ENCODE measurements at places on chromosomes 7 and 10.

- DNase-seq: no peak
These were observed 649.2 kb downstream of the SORCS1 start for GRCh38 chr10:106515206-106515790.

DNA sequence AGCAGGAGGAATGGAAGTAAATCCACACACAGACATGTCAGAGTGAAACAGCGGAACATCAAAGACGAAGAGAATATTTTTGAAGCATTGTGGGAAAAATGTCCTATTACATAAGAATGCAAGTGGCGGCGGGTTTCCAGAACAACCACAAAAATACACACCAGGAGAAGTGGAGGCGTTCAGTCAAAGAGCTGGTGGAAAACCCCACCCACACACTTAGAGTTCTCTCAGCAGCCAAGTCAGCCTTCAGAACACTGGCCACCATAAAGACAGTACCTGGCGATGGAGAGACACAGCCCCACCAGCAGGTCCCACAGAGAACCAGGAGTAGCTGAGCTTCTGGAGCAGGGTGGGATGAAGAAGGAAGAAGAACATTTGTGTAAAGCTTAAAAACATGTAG is 23.7 kb downstream of the NKX6-2 start:
- no peak for DNase-seq

- no peak for DNase-seq
These were observed 124.8 kb upstream of the CHST15 start for GRCh38 chr10:124217906-124218804.

- DNase-seq: no peak
These were observed 647.0 kb downstream of the KCNMA1 start for GRCh38 chr10:76990561-76990960.

- DNase-seq: no peak
These were observed 479.8 kb upstream of the MKI67 start for GRCh38 chr10:128606055-128606454.

GRCh38 chr10:56975513-56975912 is 614.5 kb upstream of the ZWINT start:
- no peak for DNase-seq

- no peak for DNase-seq
These were observed 8.8 kb upstream of the FZD8 start for GRCh38 chr10:35650894-35651293.

DNA sequence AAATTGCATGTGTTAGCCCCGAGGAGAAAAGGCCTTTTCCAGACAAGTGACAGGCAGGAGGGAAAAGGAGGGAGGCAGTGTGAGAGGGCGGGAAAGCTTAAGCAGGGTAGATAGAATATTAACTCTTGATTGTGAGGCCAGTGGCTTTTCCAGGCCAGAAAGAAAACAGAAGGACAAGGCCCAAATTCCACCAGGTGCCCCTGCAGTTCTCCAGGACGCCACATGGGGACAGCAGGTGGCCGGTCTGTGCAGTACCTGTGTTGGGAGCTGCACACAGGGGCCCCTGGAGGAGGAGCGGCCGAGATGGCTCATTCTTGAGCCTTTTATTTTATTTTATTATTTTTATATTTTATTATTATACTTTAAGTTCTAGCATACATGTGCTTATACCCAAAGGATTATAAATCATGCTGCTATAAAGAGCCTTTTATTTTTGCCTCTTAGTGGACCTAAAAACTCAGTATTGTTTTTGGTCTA is 141.3 kb upstream of the KLF14 start:
- no peak for DNase-seq

DNA sequence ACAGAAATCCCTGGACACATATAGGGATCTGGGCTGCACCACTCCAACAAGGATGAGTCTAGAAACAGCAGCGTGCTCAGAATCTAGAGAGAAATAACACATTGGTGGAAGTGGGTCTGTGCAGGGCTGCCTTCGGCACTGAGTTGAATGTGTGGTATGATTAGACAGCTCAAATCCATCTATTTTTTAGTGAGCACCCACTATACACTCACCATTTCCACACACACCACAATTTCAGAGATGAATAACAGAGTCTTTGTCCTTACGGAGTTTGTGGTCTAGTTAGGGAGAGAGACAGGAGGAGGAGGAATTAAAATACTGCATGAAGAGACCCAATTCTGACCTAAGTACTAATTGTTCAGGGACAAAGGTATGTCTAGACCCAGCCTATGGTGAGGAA is 44.2 kb downstream of the JAZF1 start:
- no peak for DNase-seq

GRCh38 chr7:66296001-66296521 is 90.9 kb downstream of the TPST1 start:
- DNase-seq: no peak

DNA sequence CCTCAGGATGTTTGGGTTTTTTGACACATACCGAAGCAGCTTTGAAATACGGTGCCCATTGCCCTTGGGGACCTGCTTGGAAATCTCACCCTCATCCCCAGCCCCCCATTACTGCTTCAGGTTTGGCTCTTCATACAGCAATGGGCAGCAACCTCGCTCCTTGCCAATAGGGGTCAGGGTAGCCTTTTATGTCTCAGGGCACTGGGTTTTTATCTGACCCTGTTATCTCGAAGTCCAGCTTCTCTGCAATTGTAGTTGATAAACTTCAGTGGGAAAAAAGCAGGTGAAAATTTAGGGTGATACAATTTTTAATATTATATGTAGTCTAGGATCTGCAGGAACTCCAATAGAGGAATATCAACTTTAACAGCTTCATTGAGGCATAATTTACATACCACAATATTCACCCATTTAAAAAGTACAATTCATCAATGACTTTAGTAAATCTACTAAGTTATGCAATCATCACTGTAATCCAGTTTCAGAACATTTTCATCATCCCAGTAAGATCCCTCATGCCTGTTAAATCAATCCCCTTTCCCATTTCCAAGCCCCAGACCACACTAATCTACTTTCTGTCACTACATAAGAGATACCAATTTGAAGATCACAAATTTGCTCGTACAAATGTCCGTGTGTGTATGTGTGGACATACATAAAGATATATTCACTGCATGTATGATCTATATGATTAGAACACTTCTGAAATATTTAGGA is 386.2 kb downstream of the KCNMA1 start:
- DNase-seq: no peak

- DNase-seq: no peak
These were observed 259.4 kb upstream of the CELF2 start for GRCh38 chr10:10758306-10758705.

- DNase-seq: no peak
These were observed 58.0 kb upstream of the STRIP2 start for GRCh38 chr7:129376076-129376777.

DNA sequence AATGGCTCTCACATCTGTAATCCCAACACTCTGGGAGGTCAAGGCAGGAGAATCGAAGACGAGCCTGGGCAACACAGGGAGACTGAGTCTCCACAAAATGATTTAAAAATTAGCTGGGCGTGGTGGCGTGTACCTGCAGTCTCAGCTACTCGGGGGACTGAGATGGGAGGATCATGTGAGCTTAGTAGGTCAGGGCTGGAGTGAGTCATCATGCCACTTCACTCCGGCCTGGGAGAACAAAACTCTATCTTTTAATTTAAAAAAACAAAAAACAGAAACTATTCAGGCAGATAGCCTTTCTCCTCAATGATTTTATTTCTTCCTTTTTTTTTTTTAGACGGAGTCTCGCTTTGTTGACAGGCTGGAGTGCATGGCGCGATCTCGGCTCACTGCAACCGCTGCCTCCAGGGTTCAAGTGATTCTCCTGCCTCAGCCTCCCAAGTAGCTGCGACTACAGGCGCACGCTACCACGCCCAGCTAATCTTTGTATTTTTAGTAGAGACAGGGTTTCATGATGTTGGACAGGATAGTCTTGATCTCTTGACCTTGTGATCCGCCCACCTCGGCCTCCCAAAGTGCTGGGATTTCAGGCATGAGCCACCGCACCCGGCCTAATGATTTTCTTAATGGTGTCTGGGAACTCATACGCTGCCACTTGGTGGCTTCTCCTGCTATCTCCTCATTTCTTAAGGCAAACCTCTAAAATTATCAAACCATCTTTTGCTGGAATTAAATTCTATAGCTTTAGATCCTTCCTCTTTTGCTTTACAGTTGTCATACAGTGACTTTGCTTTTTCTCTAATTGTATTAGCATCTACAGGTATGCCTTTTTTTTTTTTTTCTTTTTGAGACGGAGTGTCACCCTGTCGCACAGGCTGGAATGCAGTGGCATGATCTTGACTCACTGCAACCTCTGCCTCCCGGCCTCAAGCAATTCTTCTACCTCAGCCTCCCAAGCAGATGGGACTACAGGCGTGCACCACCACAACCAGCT is 22.9 kb downstream of the SRPK2 start:
- no peak for DNase-seq

DNA sequence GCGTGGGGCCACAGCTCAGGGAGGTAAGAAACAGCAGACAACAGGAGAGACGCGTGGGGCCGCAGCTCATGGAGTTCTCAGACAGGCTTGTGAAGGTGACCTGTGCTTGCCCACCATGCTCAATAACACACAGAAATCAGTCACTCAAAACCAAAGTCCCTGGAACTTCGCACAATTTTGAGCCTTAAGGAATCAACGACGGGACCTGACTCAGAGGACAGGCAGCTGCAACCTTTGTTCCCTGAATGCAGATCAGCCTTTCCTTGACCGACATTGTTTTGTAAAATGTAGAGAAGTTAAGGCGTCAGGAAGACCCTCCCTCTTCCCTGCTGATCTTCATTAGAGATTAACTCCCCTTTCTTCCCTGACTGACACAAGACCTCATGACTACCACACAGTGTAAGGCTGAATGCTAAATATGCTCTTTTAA is 8.5 kb upstream of the KNDC1 start:
- no peak for DNase-seq

- no peak for DNase-seq
These were observed 519 bp upstream of the RPP38 start for GRCh38 chr10:15096661-15097010.

DNA sequence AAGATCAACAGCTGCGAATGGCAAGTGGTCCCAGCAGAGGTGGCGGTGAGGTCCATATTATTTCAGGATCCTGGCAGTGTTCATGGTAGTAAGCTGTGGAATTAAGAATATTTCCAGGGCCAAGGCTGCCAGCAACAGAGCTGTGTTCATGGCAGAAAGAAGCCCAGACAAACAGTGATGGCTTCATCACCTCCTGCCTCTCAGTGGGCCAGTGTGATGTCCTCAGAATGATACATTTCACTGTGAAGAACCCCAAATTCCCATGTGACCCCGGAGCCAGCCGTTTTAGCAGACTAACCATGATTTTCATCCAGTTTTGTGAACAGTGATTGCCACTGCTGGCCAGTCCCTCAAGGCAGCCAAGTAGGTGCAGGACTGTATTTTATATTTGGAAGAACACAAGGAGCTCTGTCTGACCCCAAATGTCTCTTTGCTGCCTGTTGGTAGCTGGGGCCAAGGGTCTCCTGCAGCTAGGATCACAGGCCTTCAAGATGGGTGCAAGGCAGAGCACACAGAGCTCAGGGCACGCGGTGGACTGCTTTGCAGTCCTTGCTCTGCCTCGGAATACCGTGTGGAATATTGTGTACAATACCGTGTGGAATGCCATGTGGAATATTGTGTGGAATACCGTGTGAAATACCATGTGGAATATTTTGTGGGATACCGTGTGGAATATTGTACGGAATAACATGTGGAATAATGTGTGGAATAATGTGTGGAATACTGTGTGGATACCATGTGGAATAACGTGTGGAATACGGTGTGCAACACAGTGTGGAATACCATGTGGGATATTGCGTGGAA is 132.3 kb upstream of the CHST15 start:
- no peak for DNase-seq

DNA sequence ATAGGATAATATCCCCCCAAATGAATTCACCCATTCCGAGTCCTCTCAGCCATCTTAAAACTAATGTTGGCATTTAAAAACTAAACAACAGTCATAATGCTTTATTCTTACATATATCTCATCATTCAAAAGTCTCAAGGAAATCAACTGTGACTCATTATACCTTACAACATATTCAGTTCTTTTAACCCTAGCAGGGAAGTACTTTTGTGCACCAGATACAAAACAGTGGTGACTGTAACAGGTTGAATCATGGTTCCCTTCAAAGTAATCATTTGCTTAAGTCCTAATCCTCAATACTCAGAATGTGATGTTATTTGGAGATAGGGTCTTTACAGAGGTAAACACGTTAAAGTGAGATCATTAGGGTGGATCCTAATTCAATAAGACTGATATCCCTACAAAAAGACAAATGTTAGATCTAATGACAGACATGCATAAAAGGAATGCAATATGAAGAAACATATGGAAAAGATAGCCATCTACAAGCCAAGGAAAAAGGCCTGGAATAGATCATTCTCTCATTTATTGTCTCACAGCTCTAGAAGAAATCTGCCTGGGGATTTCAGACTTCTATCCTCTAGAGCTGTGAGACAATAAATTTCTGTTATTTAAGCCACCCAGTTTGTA is 42.3 kb downstream of the RELN start:
- no peak for DNase-seq

DNA sequence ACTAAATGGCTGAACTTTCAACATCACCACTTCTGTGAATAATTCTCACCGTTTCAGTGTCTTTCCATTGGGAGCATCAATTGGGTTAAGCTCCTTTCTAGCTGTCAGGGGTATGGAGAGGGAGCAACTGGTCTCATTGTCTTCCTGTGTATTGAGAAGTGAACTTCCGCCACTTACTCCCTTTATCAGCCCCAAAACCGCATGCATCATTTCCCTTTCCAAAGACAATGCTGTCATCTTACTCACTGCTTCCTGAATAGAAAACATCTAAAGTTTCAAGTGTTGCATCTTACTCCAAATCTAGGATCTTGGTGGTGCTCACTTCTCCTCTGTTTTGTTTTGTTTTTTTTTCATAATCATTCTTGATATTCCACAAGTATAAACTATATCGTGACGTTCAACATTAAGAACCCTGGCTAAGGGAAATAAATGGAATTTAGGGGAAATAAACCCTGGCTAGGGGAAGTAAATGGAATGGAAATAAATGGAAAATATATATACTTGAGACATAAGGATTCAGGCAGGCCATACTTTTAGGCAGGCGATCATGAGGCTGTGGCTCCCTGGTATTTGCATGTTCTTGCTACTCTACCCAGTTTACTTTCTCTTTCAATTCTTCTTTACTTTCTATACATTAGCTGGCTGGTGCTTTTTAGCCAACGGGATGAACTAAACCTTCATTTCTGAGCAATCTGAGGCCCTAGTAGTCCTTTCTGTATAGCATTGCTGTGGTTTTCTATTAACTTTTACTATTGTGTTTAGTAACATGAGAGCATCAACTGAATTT is 371.9 kb downstream of the BMPER start:
- DNase-seq: no peak

- no peak for DNase-seq
These were observed 947.6 kb upstream of the POT1 start for GRCh38 chr7:125877246-125877645.

- no peak for DNase-seq
These were observed 62.6 kb downstream of the CACNB2 start for GRCh38 chr10:18202680-18203460.

- no peak for DNase-seq
These were observed 502.2 kb downstream of the PLXNA4 start for GRCh38 chr7:132073920-132074589.

GRCh38 chr10:29731760-29732159 is 97.0 kb upstream of the SVIL start:
- no peak for DNase-seq

- DNase-seq: no peak
These were observed 44.8 kb downstream of the CHST15 start for GRCh38 chr10:124048371-124049290.

- DNase-seq: no peak
These were observed 585.0 kb upstream of the MBL2 start for GRCh38 chr10:53357587-53357986.

- no peak for DNase-seq
These were observed 24.5 kb downstream of the FOXK1 start for GRCh38 chr7:4706384-4707216.

- DNase-seq: no peak
These were observed 1154.0 kb upstream of the CELF2 start for GRCh38 chr10:9863559-9864121.
